ENCODE measurements at places on chromosomes 2 and 18.

DNA sequence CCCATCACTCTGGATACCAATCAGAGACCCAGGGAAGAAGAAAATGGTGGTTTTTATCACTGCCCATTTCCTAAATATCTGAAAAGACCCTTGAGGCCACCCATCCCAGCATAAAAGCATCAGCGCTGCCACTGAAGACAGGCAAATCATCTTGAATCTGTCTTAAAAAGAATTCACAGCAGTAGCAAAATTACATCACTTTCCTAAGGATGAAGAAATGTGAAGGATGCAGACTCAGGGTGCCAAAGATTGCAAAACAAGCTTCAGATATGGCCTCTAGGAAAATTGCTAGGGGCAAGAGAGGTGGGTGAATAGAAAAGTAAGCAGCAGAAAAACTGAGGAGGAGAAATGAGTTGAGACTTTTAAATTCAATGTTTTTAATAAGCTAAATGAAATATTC is 70.0 kb downstream of the SLC25A12 start:
- DNase-seq: no peak

DNA sequence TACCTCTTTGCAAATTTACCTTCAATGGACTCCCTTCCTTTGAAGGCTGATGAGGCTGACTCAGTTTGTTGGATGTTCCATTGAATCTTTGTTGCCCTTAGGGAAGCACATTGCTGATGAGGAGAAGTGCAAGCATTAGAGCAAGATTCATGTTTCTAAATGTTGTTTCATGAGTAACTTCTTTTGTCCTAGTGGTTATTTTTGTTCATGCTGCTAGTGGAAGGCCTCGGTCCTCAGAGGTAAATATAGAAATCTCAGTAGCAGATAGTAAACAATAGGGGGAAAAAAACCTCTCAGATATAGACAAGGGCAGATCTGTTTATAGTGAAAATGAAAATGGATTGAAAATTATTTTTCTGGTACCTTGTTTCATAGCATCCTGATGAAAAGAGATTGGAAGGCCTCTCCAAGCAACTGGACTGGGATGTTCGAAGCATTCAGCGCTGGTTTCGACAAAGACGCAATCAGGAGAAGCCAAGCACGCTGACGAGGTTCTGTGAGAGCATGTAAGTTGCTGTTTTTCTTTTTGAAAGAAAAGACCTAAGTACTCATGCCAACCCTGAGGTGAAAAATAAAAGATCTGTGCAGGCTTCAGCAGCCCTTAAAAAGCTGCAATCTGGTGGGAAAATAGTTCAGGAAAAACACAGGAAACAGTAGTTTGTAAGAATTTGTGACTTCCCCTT is 104.9 kb downstream of the CERS6 start:
- no peak for DNase-seq

- no peak for DNase-seq
Measured at GRCh38 chr2:237257471-237257951, 156.5 kb downstream of the COL6A3 start.

DNA sequence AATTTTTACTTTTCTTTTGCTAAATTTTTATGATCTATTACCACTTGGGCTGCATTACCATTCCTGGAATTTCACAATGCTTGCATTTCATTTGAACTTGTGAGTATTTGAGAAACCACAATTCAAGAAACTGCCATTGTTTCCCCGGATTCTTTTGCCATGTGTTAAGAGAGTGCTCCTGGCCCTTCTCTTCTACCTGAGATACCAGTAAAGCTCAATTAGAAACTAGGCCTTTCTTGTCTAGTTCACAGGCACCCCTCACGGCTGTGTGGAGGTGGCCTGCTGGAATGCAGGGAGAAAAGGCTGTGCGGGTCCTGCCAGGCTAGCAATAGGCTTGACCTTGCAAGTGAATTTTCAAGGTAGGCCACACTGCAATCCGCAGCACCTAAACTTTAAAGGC is 40.8 kb downstream of the ZEB2 start:
- no peak for DNase-seq

DNA sequence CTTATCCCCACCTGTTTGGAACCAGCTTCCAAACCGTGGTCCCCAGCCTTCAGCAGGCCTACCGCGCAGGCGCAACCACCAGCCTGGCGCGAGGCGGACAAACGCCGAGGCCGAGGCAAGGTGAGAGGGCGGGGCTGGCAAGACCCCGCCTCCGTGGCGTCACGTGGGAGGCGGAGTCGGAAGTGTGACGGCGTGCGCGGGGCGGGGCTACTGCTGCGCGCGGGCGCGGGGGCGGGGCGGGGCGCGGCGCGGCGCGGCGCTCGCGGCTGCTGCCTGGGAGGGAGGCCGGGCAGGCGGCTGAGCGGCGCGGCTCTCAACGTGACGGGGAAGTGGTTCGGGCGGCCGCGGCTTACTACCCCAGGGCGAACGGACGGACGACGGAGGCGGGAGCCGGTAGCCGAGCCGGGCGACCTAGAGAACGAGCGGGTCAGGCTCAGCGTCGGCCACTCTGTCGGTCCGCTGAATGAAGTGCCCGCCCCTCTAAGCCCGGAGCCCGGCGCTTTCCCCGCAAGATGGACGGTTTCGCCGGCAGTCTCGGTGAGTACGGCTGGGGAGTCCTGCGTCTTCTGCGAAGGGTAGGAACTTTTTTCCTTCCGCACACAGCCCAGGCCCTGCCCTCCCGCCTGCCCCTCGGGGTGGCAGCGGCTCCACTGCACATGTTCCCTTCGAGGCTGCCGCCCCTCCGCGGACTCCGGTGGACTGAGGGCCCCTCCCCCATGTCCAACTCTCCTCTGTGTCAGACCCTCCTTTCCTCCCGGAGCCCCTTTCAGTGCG is at the start of gene EML4:
Gene EML4 (plus strand): TSS at position 254 of the 774 bp plus-strand sequence. CDS start 259 bp downstream, at position 513.
- peak; percentile 75 for DNase-seq

DNA sequence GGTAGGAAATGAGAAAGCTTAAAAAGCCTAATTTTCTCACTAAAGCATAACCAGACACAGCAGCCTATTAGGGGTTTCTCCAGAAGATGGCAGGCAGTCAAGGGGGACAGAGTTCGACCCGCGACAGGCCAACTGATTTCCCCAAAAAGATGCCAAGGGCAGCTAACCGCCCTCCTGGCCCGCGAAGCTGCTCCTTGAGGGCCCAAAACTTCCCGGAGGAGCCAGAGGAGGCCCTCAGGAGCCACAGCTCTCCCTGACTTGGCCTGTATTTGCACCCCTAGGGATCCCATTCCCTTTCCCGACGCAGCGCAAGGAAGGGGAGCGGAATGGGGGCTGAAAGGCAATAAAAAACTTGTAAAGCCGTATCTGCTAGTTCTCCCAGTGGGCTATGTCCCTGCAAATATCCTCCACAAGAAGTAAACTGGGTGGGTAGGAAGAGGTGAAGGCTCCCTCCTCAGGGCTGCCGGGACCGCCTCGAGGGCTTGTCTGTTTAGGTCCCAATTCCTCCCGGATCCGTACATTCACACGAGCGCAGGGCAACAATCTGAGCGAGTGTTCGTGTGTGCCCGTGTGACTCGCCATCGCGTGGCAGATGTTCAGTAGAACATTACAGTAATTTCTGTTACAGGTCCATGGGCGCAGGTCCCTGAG is 756 bp upstream of the NAGK start:
- DNase-seq: peak; percentile 21

- DNase-seq: no peak
Measured at GRCh38 chr2:239678666-239679296, 278.0 kb upstream of the HDAC4 start.

GRCh38 chr2:210620456-210620855 is 64.1 kb downstream of the CPS1 start:
- DNase-seq: no peak
